CD4-positive, alpha-beta T cell treated with Interleukin-12 subunit alpha and Interleukin-12 subunit beta, for 1 hour (primary cell): ENCODE measurements at places on chromosomes 4 and X.

- DNase-seq, result no peak
Observed at GRCh38 chr4:173519111-173520101, 10.6 kb downstream of the HAND2 start.

GRCh38 chrX:20968996-20969395 is 405.2 kb upstream of the CNKSR2 start:
- DNase-seq, result no peak

DNA sequence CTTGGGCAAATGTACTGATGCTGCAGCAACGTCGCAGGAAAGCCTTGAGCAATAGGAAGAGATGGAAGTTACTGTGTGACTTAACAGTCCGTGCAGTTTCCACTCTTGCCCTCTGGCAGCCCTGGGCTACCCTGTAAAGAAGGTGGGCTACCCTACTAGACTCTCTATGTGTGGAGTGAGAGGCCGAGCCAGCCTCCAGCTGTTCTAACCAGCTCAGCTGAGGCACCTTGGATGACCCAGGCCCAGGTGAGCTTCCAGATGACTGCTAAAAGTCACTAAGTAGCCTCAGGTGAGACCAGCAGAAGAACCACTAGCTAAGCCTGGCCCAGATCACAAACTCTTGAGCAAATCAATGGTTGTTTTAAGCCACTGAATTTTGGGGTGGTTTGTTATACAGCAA is 34.9 kb upstream of the PPP2R2C start:
- DNase-seq, result no peak

DNA sequence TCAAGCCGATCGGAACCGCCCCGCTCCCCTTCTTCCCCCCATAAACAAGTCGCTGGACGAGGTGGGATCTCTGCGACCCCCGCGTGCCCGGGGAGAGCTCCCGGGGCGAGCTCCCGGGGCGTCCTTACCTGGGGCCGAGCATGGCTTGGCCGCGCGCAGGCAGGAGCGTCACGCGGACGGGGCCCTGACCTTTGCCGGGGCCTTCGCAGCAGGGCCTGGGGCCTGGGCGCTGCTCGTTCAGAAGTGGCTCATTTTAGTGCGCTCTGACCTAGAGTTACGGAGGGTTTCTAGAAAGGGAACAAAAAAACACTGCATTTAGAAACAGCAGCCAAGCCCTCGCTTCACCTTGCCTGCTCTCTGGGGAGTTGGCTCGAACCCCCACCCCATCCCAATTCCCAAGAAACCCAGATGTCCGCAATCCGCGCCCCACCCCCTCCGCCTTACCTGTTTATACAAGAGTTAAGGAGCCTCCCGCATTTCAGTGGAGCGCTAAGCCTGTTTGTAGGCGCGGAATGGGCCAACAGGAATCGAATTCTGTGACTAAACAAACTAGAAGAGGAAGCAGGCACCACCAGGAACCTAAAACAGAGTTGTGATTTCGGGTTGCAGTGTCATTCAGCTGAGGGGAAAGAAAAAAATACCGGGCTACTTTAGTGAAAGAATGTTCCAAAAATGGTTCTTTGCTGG is 814 bp upstream of the RBM47 start:
- peak; percentile 2 for DNase-seq
